Mucosa of gallbladder (tissue), 1 donor: ENCODE measurements at places on chromosomes 5 and 9. TPM values are rescaled to one million over a fixed set of nuclear protein-coding genes. Genes with fewer than 3 reads are reported as not detected.

The FBXL7 gene
- 12.1 TPM for total RNA-seq

The TMC1 gene
- not detected for total RNA-seq

GRCh38 chr9:105296877-105297287 lies 52.4 kb downstream of the SLC44A1 start:
- no peak for DNase-seq

GRCh38 chr9:109026306-109026705 lies 13.0 kb upstream of the CTNNAL1 start:
- no peak for DNase-seq

The EXOSC3 gene
- 30.1 TPM for total RNA-seq

The LCN2 gene
- total RNA-seq, result 85.5 TPM

GRCh38 chr9:100125236-100125635 lies 26.2 kb downstream of the INVS start:
- no peak for DNase-seq

DNA sequence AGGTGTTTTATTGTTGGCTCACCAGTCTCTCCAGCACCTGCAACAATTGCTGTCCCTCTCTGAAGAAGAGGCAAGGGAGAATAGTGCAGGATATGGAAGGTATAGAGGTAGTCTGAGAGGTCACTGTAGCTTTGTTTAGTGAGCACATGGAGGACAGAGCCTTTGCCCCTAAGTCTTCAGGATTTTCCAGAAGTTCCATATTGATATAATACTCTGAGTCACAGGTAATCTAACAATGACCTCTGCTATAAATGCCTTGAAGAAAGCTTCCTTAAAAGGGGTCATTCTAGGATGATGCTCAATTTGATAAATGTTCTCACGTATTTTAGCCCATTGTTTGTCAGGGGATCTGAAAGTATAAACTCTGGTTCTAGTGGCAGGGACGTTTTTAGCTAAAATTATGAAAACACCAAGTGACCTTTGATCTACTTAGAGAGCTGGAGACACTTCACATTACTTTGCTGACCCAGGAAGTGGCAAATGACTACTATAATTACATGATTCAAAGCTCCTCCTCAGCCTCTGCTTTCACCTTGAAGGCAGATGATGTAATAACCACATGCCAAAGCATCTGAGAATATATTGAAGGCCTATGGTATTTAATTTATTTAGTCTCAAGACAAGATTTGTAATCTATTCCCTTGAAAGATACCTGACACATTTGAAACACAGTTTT lies 366.9 kb upstream of the NUDT12 start:
- no peak for DNase-seq

GRCh38 chr5:90612919-90613318 lies 54.3 kb downstream of the ADGRV1 start:
- DNase-seq, result no peak

DNA sequence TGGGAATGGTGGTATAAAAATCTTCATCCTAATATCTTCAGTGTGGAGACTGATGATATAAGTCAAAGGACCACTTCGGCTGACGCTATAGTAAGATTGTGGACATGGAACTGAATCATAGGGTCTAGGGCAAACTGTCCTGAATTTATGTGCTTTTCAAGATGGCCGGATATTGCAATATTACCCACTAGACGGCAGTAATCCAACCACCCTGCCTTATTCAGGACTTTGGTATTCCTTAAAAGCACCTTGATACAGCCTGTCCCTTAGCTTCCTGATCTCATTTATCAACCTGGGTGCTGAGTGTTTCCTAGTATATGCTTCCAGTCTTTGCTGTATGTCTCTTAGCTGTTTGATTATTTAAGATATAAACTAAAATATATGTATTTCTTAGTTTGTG lies 71.2 kb upstream of the COX7C start:
- no peak for DNase-seq

- no peak for DNase-seq
Measured at GRCh38 chr9:15417626-15418025, 5.0 kb upstream of the SNAPC3 start.

The SCGB3A2 gene
- not detected for total RNA-seq

DNA sequence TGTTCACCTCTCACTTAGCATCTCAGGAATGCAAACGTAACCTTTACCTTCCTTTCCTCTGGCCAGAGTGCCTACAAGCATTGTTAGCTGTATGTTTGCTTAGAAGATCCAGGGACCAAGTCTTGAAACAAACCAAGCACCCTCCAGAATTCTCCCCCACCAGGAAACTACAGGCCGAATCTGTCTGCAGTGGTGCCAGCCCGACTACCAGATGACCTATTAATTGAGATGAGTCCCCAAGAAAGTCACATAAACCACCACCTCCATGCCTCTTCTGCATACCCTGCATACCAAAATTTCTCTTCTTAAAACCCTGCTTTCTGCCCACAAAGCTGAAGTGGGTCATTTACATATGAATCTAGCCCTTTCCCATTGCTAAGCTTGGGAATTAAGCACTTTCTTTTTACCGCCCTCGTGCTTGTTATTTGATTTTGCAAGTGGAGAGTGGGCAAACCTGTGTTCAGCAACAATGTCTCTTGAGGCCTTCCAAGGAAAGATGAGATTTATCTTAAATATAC lies 1239.1 kb downstream of the CDH12 start:
- no peak for DNase-seq

- DNase-seq, result no peak
Measured at GRCh38 chr5:50968356-50969149, 302.1 kb downstream of the PARP8 start.

The EDIL3 gene
- total RNA-seq, result 60.1 TPM

DNA sequence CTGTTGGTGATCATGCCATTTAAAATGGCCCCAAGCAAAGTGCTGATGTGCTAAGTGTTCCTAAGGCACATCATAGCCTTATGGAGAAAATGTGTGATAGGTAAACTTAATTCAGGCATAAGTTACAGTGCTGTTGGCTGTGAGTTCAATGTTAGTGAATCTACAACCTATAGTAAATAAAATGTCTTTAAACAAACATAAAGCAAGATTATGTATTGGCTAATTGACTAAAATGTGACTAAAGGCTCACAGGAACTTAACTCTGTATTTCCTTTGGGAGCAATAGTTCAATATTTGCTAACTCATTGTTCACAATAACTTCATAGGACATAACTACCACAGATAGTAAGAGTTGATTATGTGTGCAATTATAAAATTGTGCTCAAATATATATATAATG lies 49.4 kb upstream of the LRRC19 start:
- no peak for DNase-seq

DNA sequence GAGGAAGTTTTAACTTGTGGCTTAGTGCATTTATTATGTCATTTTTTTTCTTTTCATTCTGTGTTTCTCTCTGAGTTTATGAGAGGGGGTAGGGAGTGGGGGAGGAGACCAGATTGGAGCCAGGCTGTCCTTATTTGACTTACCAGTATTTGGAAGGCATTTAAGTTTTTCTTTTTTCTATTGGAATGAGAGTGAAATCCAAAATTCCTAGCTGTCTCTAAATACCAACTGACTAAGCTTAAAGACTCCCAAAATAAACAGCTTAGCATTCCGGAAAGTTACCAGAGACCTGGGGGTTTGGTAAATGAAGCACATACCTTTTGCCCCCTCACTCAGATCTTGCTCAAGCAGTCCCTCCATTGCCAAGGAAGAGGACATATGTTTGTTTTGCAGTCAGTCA lies 581.9 kb upstream of the BRINP1 start:
- DNase-seq, result no peak
